ENCODE measurements at places on chromosomes 1 and 21. TPM values are rescaled to one million over a fixed set of nuclear protein-coding genes. Genes with fewer than 3 reads are reported as not detected.
A peak's percentile ranks its signal among the peaks of the same experiment; 100 is the strongest.

DNA sequence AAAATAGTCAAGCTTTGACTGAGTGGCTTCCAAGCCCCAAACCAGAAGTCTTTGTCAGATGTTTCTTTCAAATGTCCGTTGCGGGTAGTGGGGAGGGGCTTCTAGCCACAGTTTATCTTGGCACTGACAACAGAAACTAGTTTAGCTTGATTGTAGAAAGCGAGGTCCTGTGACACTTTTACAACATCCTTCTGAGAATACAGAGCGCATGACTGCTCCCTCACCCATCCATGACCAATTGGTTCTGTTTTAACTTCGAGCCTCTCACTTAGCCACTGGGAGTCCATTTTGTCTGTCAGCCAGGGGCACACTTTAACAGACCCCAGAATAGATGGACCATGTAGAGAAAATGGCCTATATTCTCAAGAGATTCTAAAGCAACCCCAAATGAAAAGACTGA lies 199.2 kb upstream of the ST6GALNAC5 start:
- no peak for DNase-seq
- H3K36me3 ChIP-seq = no peaks in the 10 kb centered on the region
- no peak overlapping the region for H3K4me3 ChIP-seq
- no peaks in the 10 kb centered on the region for H3K27me3 ChIP-seq
- no peak overlapping the region for H3K27ac ChIP-seq
- no peaks in the 10 kb centered on the region for H3K4me1 ChIP-seq

DNA sequence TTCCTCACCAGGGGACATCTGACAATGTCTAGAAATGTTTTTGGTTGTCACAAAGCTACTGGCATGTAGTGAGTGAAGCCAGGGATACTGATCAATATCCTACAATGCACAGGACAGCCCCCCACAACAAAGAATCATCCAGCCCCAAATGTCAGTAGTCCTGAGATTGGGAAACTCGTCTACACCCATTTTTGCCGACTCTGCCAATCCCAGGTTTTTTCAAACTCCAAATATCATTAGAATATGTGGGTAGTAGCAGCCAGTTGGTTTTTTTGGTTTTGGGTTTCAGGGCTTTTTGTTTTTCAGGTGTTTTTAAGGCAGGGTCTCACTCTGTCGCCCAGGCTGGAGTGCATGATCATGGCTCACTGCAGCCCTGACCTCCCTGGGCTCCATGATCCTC lies 5.9 kb downstream of the SPATA46 start:
- no peak overlapping the region for H3K4me3 ChIP-seq
- no peaks in the 10 kb centered on the region for H3K36me3 ChIP-seq
- H3K4me1 ChIP-seq = peaks cover 7% of the 10 kb centered on the region
- no peaks in the 10 kb centered on the region for H3K27me3 ChIP-seq
- no peak overlapping the region for H3K27ac ChIP-seq

DNA sequence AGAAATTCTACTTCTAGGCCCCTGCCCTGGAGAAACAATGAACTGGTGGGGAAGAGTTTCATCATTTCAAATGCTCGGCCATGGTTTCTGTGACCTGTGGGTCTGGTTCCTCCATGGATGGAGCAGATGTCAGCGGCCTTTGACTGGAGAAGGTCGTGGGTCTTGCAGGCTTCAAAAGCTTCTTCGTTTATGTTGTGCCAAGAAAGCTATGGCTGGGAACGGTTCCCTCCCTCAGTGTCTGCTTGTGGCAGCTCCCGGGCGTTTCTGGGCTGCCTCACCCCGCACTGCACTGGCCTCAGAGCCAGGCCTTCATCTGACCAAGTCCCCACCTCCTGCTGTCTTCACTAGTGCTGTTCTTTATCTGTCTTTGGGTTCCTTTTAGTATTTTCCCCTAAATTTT lies 46.4 kb upstream of the POFUT2 start:
- H3K36me3 ChIP-seq = no peaks in the 10 kb centered on the region
- H3K4me3 ChIP-seq = no peak overlapping the region
- peak overlapping the region; percentile 48 for H3K27ac ChIP-seq
- no peaks in the 10 kb centered on the region for H3K27me3 ChIP-seq

DNA sequence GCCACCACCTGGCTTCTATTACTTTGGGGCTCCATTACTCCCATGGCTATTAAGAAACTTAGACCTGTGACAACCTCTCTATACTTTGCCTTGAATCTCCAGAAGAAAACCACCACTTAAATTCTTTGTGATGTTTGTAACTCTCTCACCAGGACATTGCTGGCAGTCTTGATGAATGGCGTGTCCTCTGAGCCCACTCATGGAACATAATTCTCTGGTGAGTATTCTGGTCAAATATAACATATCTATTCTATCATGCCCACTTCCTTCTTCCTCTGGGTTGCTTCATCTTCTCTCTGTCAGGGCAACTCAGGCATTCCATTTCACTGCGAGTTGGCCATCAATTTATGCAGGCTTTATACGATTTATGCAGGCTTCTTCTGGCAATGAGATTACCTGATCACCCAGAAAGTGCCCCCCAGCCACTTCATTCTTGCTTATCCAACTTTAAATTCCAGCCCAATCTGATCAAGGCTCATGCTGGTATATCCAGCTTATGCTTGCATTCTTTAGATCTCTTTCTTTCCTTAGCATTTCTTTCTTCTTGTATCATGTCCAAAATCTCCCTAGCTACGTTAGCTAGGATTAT lies 112.0 kb upstream of the CHRM3 start:
- H3K27ac ChIP-seq = no peak overlapping the region
- no peak for DNase-seq
- no peak overlapping the region for H3K4me3 ChIP-seq
- H3K4me1 ChIP-seq = peaks cover 3% of the 10 kb centered on the region

DNA sequence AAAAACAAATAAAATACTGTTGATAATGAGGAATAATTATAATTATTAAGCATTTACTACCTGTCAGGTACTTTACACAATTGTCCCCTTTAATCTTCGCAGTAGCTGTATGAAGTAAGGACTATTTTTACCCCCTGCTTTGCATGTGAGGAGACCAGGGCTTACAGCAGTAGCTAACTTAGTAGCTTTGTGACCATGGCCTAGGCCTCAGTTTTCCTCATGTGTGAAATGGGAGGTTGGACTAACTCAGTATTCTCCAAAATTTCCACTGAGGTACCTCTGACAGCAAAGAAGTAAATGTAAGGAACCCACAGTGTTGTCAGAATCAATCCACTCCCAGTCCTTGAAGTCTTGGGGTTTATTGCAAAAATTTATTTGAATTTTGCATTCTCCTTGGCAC lies 3.8 kb upstream of the CSRP1 start:
- no peaks in the 10 kb centered on the region for H3K27me3 ChIP-seq
- H3K36me3 ChIP-seq = no peaks in the 10 kb centered on the region
- no peak for DNase-seq
- H3K27ac ChIP-seq = no peak overlapping the region
- H3K4me3 ChIP-seq = no peak overlapping the region

DNA sequence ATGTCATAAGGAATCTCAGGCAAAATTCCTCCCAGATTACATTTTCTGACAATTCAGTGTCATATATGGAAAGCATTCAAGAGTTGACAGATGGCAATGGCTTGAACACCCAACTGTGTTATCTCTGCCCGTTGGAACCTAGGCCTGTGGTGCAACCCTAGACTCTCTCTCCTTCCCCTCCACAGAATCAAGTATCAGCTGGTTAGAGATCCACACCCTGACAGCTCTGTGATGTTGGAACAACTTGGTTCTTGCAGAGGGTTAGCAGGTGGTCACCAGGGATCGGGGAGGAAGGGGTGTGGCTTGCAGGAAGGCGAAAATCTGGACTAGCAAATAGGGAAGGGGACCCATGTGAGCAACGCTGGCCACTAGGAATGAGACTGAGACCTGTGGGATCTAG lies 26.3 kb downstream of the PCSK9 start:
- H3K27ac ChIP-seq = no peak overlapping the region
- H3K27me3 ChIP-seq = no peaks in the 10 kb centered on the region
- no peak overlapping the region for H3K4me3 ChIP-seq
- DNase-seq = no peak
- H3K4me1 ChIP-seq = peaks cover 6% of the 10 kb centered on the region

DNA sequence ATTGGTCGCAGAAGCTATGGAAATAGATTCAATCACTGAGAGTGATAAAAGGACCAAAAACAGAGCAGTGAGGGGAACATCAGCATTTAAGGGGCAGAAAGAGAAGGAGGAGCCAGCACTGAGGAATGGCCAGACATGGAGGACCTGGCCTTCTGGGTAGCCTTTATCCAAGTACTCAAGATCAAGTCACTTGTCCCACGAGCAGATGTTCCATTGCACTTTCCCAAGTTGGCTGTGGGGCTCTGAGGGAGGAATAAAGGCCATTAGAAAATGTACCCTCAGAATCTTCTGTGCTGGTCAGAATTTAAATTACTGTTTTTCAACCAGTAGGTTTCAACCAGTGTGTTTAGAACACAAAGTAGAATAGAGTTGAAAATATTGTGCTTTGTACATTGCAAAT lies 55.3 kb downstream of the GIPC2 start:
- no peak for DNase-seq
- no peak overlapping the region for H3K27ac ChIP-seq
- H3K4me1 ChIP-seq = peaks cover 1% of the 10 kb centered on the region
- H3K27me3 ChIP-seq = no peaks in the 10 kb centered on the region
- H3K36me3 ChIP-seq = no peaks in the 10 kb centered on the region

DNA sequence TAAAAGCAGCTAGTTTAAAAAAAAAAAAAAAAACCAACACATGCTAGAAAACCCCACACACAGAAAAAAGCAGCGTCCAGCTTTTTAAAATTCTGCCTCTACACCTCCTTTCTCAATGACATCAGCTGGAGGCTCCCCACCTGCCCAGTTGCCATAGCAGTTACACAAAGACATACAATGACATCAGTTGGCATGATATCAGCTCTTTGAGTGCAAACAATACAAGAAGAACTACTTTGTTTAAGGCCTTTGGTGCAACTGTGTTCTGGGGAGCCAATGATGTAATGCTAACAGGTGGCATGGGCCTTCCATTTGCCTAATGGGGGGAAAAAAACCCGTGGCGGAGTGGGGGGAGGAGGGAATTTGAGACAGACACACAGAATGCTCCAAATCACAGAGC lies 32.9 kb downstream of the DUSP10 start:
- no peak overlapping the region for H3K4me3 ChIP-seq
- H3K36me3 ChIP-seq = no peaks in the 10 kb centered on the region
- no peaks in the 10 kb centered on the region for H3K27me3 ChIP-seq
- peak overlapping the region; percentile 55 for H3K27ac ChIP-seq
- DNase-seq = peak; percentile 65
- H3K4me1 ChIP-seq = peaks cover 11% of the 10 kb centered on the region

- H3K36me3 ChIP-seq = no peaks in the 10 kb centered on the region
- H3K27me3 ChIP-seq = no peaks in the 10 kb centered on the region
- H3K4me1 ChIP-seq = no peaks in the 10 kb centered on the region
- DNase-seq = no peak
- no peak overlapping the region for H3K27ac ChIP-seq
- no peak overlapping the region for H3K4me3 ChIP-seq
These were observed 20.3 kb upstream of the KAZN start for GRCh38 chr1:14578156-14578555.

- peak; percentile 39 for DNase-seq
- no peaks in the 10 kb centered on the region for H3K36me3 ChIP-seq
- H3K4me3 ChIP-seq = no peak overlapping the region
- H3K27ac ChIP-seq = no peak overlapping the region
These were observed 90.8 kb upstream of the SLC2A1 start for GRCh38 chr1:43049481-43049880.

- no peaks in the 10 kb centered on the region for H3K4me1 ChIP-seq
- H3K36me3 ChIP-seq = no peaks in the 10 kb centered on the region
- no peak overlapping the region for H3K4me3 ChIP-seq
- H3K27ac ChIP-seq = no peak overlapping the region
These were observed 2084.5 kb downstream of the MRPL39 start for GRCh38 chr21:23522751-23523150.

DNA sequence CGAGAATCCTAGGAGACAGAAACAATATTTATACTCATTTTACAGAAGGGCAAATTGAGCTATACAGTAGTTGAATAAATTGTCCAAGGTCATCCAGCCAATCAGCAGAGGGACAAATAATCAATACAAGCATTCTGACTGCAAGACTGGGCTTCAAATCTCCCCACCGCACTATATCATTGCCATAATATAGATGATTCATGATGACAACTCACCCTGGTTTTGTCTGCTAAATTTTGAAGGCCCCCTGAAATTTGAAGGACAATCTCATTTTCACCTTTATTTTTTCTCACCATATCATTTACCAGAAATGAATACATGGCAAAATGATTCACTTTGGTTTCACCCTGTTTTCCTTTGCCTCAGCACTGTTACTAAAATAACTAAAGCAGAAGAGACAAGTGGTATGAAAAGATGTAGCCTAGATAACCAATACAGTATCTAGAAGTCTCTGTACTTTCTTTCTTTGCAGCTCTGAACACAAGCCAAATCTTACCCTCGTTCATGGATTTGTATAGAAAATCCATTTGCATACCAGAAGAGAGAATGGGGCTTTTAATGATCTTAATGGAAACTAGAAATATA lies 292.5 kb downstream of the TTLL7 start:
- no peaks in the 10 kb centered on the region for H3K27me3 ChIP-seq
- H3K36me3 ChIP-seq = no peaks in the 10 kb centered on the region
- H3K4me3 ChIP-seq = no peak overlapping the region
- DNase-seq = no peak

Gene SAMD13
- total RNA-seq = 1.3 TPM

Gene SRM
- total RNA-seq = 28.6 TPM

Gene RNPC3
- total RNA-seq = 16.7 TPM

Gene NEXN
- 5.1 TPM for total RNA-seq

Gene TINAGL1
- total RNA-seq = 46.2 TPM

Gene MPL
- not detected for total RNA-seq

Gene GTF2B
- total RNA-seq = 58.1 TPM

Gene OR2T29
- not detected for total RNA-seq

Data from hepatocyte (in vitro differentiated cells).